Ammon's horn (tissue), 1 donor: ENCODE measurements at places on chromosomes 3 and 15.

- no peak for DNase-seq
Measured at GRCh38 chr3:12952343-12953200, 111.2 kb upstream of the RPL32 start.

- DNase-seq, result no peak
Measured at GRCh38 chr15:65525622-65526021, 4.6 kb upstream of the HACD3 start.

- no peak for DNase-seq
Measured at GRCh38 chr3:74613521-74614106, 845 bp downstream of the CNTN3 start.

GRCh38 chr15:42413920-42414319, 54.6 kb downstream of the CAPN3 start:
- DNase-seq, result no peak

DNA sequence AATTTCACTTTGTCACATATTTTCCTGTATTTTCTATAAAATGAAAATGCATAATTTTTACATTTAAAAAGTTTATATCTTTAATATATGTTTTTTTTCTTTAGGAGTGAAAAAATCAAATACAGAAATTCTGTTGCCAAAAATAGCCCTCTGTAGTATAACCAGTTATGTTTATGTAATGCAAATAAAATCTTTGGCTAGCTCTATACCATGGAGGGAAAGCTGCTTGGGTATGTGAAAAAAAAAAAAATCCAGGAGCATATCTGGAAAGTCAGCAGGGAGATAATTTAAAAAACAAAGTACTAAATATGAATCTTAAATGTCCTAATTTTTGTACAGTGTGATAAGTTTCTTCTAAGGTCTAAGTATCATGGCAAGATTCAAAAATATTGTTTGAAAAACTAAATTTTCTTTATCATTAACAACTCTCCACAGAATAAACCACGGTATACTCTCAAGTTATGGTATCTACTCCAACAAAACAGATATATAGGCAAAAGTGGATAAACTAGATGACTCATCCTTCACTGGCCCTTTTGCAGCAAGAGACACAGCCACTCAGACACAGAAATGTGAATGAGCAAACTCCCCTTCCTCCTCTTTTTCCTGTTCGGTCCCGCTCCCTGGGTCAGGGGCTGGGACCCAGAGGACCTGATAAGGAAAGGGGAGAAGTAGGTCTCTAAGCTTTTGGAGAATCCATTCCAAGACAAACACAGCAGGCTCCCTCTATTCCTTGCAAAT, 66.6 kb downstream of the PDZRN3 start:
- DNase-seq, result no peak

GRCh38 chr3:24837601-24838000, 343.0 kb upstream of the THRB start:
- DNase-seq, result no peak

GRCh38 chr3:10928407-10928960, 64.1 kb upstream of the SLC6A1 start:
- no peak for DNase-seq

GRCh38 chr15:100052716-100053473, 288.9 kb downstream of the ADAMTS17 start:
- no peak for DNase-seq
